Jurkat, Clone E6-1 (cell line): ENCODE measurements at places on chromosomes 2 and 18.

DNA sequence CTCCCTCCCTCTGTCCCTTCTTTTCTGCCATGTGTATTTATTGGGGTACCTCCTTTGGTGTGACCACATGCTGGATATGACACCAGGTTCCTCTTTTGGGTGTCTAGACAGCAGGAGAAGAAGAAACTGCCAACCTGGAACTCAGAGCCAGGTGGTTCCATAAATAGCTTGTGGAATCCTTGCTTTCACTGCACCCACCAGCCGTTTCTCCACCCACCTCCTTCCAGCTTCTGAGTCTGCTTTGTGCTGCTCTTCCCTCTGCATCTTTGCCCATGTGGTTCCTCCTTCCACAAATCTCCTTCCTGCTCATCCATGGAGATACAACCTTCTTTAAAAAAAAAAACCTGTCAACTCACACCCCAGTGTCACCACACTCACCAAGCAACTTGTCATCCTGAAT is 80.2 kb upstream of the SKOR2 start:
- DNase-seq: no peak

DNA sequence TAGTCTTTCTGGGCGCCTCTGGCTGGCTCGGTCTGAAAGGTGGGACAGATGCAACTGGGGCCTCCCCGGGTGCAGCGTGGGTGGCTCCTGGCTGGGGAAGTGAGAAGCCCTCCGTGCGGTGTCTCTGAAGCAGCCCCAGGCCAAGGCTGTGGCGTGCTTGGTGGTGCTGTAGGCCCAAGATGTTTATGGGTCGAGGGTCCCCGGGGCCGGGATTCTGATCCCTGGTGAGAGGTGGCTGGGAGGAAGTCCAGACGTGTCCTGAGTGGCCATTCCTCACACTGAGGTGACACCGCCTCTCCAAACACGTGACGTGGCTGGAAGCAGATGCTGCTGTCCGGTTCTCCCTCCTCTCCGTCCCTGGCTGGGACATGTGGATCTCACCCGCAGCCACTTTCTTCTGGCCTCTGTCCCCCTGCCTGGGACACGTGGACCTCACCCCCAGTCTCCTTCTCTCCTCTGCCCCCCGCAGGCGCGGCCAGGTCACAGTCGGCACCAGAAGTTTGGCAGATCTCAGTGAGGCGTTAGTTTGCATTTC is 12.6 kb downstream of the RTP5 start:
- no peak for DNase-seq

DNA sequence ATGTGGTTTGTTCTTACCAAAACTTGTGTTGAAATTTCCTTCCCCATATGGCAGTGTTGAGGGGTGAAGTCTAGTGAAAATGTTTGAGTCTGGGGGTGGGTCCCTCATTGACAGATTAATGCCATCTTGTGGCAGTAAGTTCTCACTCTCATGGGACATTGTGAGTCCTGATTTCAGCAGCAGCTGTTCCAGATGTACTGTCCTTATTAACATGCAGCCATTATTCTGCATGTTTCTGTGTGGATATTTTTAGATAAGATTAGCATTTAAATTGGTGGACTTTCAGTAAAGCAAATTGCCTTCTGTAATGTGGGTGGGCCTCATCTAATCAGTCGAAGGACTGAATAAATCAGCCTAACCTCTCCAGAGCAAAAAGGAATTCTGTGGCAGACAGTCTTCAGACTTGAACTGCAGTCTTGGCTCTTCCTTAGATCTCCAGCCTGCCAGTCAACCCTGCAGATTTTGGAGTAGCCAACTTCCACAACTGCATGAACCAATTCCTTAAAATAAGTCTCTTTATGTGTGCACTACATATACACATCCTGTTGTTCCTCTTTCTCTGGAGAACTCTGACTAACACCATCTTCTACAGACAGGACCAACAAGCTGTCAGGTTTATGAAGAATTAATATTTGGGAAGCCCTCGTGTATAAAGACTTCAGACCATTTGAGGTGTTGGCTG is 138.7 kb upstream of the ZNF516 start:
- DNase-seq: no peak

- DNase-seq: no peak
These were observed 71.5 kb downstream of the OSBPL6 start for GRCh38 chr2:178265851-178266250.

DNA sequence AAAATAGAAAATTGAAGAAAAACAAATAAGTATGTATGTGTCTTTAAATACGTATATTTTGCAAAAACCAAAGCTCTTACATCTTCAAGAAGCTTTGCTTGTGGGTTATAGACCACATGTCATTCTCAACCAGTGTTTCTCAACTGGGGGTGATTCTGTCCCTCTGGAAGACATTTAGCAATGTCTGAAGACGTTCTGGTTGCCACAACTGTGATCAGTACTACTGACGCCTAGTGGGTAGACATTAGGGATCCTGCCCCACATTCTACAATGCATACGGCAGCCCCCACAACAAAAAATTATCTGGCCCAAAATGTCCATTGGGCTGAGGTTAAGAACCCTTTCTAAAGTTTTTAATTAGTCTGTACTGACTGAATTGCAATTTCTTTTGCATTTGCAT is 48.4 kb downstream of the UNC50 start:
- peak; percentile 90 for DNase-seq

- DNase-seq: no peak
These were observed 91.9 kb downstream of the MRPS9 start for GRCh38 chr2:105129722-105130232.

- DNase-seq: no peak
These were observed 3.2 kb downstream of the REG1B start for GRCh38 chr2:79084495-79085135.

DNA sequence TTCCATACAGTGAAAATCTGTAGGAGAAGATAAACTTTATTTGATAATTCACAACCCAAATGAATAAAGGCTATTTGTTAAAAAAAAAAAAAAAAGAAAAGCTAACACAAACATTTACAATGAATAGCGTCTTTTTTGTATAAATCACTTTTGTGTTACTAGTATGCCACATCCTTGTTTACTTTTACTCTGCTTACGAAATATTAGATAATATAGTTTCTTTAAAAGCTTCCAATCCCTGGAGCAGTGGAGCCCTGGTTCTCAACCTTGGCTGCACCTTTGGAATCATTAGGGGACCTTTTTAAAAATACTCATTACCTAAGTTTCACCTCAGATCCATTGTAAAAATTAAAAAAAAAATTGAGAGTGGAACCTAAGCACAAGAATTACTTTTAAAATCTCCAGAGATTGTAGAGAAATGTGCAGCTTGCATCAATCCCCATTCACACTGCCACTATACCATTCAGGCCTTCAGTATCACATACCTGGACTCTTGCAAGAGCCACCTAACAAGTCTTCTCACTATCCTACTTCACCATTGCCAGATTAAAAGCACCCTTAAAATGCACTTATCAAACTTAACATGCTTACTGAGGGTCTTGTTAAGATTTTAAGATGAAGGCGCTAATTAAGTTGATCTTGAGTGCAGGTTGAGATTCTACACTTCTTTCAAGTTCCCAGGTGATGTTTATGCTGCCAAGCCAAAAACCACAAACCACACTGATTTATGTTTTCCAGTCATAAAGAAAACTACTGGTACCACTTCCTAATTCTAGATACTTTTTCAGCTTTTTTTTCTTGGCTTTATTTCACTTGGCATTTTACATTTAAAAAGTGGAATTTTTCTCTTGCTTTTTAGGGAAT is 59.7 kb upstream of the ZC3H15 start:
- peak; percentile 69 for DNase-seq

DNA sequence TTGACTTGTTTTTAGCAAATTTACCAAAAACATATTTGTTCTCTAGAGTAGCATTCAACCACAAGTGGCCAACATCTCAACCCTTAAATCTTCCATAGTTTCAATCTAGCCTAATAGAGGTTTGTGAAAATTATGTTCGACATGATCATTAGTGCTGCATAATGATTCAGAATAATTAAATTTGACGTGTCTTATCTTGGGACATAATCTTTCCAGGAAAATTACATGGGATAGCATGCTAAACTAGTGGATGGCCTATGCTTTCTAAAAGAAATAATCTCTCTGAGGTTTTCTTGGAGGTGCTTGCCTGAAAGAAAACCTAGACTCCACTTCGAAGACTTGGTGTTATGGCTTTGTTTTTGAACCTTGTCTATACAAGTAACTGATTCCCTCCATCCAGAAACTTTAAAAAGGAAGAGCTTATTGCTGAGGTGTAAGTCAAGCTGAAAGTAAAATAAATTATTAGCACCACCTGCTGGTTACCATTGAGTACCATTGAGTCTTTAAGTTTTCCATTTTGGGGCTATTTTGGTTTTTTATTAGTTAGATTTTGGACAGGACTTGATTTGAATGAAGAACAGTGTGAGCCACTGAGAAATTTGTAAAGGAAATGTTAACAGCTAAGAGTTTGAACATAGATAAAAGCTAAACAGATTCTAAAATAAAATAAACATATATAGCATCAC is 32.7 kb downstream of the COX7A2L start:
- no peak for DNase-seq

DNA sequence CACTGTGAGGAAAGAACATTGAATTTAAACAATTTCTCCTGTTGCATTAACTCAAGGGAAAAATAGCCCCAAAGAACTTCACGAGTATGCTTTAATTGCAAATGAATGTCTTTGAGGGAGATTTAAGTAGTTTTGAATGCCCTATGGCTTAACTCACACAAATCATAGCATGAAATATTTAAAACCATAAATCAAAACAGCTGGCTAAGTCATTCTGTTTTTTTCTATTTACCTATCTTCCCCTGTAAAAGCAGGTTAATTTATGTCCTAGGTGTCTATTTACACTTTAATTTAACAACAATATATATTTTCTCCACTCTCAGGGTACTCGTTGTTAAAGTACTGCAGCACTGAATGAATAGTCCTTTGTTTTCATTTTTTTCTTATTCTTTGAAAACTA is 118.8 kb upstream of the PIEZO2 start:
- no peak for DNase-seq

- DNase-seq: no peak
These were observed 27.1 kb upstream of the MAP3K20 start for GRCh38 chr2:173048522-173048896.

GRCh38 chr18:10060841-10061240 is 147.0 kb downstream of the VAPA start:
- DNase-seq: no peak

DNA sequence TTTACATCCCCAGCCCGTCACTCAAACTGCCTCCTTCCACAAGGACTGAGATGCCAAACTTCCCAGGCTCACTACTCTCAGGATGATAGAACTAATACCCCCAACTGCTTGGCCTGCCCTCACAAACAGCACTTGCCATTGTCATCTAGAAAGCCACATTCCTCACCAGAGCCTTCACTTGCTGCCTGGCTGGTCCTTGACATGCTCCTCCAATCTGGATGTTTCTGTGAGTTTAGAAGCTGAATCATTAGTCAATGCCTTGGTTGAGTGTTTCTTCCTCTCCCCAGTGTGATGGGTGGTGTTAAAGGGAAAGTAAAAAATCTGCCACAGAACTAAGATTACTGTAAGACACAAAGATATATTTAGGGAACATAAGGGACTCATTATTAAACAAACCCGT is 52.5 kb downstream of the MARCHF4 start:
- DNase-seq: no peak

DNA sequence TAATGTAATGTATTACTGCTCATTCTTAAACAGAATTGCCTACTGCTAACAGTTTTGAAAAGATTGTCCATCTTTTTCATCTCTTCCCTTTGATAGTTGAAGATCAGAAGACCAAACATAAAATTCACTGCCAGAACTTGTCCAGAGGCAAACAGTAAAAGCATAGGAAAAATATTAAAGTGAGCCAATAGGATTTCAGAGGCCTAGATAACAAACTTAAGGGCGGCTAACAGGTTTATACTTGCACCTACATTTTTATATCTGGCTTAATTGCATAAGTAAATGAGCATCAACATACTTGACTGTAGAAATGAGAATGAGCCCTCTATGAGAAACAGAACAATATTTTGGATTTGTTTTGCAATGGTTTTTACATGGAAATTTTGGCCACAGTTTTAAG is 30.3 kb downstream of the ZC3H15 start:
- DNase-seq: no peak
